ENCODE measurements at places on chromosomes 4 and X. TPM values are rescaled to one million over a fixed set of nuclear protein-coding genes. Genes with fewer than 3 reads are reported as not detected.

DNA sequence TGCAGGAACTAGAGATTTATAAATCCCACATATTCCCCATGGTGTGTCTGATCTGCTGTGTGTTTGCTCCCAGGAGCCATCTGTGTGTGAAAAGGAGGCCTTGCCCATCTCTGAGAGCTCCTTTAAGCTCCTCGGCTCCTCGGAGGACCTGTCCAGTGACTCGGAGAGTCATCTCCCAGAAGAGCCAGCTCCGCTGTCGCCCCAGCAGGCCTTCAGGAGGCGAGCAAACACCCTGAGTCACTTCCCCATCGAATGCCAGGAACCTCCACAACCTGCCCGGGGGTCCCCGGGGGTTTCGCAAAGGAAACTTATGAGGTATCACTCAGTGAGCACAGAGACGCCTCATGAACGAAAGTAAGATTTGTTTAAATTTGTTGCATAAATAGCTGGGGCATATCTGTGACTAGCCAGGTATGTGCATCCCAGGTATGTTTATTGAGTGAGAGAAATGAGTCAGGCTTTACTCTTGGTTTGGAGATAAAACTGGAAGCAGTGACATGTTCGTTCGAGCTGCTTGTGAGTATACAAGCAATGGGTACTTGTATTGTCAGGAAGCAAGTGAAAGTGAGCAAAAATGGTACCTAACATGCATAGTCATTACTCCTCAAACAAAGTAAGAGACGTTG is 89.5 kb downstream of the PTTG2 start:
- no peak for DNase-seq

DNA sequence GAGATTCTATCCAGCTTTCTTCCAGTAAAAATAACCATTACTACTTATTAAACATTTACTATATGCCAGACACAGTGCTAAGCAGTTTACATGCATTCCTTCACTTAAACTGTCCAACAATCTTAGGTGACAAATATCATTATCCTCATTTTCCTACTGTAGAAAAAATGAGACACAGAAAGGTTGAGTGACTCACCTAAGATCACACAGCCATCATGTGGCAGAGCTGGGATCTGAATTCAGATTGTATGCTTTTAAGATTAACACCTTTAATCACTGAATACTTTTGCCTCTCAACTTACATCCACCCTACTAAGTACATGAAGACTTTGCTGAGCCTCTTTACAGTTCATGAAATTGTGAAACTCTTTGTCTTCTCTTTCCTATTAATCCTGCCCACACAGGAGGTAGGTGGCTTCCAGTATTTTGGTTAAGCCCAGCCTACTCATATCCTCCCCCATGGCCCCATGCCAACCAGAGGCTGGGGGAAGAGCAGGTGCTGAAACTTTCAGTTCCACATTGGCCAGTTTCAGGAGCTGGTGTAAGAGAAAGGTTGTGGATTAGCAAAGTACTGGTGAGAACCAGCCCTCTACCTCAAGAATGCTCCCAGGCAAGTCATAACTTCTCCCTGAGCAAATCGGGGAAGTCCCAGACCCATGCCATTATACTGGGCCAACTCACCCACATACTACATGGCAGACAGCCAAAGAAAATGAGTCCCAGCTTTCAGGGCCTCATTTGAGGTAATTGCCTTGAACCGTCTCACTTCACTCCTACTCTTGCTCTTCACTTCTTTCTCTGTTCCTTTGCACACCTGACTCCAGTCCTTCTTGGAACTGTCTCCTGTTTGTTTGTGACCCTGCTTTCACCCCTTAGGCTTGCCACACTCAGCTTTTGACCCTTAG is 211.1 kb downstream of the GUCY2F start:
- no peak for DNase-seq

DNA sequence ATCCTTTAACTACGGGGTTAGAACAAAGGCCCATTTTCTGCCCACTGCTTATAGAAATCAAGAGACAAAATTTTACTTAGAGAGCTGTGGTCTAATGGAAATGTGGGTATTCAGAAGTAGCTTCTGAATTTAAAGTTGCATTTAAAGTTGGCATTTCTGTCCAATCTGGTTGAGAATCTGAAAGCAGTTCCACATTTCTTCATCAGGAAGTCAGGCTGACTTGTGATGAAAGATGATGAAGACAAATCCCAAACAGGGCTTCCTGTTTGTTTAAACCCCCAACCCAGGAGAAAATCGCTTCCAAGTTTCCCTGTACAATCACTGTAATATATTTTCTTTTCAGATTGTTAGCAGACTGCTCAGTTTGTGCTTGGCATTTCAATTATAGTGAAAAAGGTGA is 345.3 kb downstream of the SPRY1 start:
- DNase-seq, result no peak

- no peak for DNase-seq
Observed at GRCh38 chrX:133645977-133646718, 230.9 kb upstream of the GPC4 start.

Gene MAGEA10
- 49.8 TPM for polyA plus RNA-seq

- no peak for DNase-seq
Observed at GRCh38 chr4:108361446-108361820, 192.7 kb upstream of the LEF1 start.

GRCh38 chr4:174631901-174632758 is 109.8 kb upstream of the HPGD start:
- DNase-seq, result peak; percentile 19

DNA sequence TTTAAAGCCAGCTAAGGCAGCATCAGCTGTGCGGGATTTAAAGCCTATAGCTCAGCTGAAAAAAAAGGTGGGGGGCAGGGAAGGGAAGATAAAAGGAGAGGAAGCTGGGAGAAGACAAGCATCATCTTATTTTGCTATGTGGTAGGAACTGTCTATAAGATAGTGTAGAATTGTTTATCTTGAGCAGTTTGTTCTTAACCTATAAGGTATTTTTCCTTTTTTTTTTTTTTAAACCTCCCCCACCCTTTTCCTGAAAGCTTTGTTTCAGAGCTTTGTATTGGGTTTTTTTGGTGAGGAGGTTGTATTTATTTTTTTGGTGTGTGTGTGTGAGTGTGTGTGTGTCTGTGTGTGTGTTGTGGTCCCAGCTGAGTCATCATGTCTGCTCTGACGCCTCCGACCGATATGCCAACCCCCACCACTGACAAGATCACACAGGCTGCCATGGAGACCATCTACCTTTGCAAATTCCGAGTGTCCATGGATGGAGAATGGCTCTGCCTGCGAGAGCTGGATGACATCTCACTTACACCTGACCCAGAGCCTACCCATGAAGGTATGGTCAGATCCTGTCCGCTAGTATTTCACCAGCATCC is 531 bp downstream of the RUFY3 start:
- DNase-seq, result peak; percentile 57

GRCh38 chr4:38290366-38290765 is 330.2 kb downstream of the PTTG2 start:
- DNase-seq, result no peak

- DNase-seq, result no peak
Observed at GRCh38 chr4:106062452-106062875, 167.2 kb downstream of the NPNT start.

Gene CFAP299
- polyA plus RNA-seq, result 2.3 TPM
